Kidney glomerular epithelial cell (primary cell): ENCODE measurements at places on chromosomes 2 and 18.

DNA sequence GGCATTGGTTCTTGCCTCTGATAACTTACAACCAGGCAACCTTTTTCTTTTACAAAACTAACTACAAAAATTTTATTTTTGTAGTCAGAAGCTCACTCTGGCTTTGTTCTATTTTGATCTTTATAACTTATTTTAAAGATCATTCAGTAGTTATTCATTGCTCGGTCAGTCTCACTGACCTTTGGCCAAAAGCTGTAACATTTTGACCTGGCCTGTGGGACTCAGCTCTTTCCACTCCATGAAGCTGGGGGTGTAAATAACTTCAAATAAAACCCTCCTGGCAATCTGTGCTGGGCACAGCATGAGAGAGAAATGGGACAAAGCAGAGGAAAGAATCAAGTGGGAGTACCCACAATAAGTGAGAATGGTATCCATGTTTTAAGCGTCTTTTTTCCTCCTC, 380.7 kb downstream of the SETBP1 start:
- no peak for DNase-seq

- no peak for DNase-seq
Measured at GRCh38 chr2:144524118-144525009, 4.4 kb upstream of the ZEB2 start.

DNA sequence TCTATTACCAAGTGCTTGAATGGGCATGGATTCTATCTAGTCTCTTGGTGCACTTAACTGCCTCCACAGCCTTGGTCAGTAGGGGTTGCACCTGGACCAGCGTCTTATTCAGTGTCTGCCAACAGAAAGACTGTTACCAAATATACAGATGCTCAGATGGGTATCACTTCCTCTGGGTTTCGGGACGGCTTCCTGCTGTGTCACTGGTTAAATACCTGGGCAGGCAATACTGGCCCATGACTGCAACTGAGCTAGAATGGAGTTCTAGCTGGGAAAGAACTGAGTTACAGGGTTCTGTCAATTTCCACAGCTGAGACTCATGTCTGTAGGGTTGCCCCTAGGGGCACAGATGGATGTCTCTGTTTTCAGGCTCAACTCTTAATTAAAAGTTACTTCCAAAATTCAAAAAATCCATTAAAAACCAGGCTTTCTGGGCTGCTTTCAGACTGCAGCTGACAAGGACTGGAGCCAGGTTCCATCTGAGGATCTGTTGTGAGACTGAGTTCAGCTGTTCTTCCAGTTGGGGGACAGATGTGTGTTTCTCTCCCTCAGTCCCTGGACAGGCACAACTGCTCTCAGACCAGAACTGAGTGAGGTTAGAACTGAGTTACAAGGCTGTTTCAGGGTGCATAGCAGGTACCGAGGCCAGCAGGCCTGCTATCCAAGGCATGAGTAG, 789.6 kb upstream of the SLC8A1 start:
- no peak for DNase-seq

DNA sequence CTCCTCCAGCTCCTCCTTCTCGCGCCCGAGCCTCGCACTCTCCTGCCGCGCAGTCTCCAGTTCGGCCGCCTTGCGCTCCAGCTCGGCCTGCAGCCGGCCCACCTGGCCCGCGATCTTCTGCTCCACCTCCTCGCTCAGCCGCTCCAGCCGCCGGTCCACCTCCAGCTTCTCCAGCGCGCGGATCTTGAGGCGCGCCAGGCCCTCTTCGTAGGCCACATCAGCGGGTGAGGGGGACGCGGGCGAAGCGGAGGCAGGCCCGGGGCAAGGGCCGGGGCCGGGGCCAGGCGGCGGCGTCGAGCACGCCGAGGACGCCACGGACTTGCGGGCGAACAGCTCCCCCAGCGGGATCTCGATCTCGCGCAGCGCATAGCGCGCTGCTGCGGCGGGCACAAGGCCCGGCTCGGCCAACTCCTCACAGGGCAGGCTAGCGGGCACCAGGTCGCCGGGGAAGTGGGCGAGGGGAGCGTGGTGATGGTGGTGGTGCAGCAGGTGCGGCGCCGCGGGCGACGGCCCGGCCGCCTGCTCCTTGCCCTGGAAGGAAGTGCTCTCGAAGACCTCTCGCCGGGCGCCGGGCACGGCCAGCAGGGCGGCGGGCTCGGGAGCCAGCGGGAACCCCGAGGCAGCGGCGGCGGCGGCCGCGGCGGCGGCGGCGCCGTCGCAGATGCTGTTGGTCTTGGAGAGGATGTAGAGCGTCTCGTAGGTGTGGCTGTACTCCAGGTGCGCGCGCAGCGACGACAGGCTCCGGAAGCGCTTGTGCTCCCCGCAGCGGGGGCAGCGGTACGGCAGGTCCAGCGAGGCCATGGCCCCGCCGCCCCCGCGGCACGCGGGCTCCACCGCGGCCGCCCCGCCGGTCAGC, 15.2 kb downstream of the FBXO41 start:
- no peak for DNase-seq

DNA sequence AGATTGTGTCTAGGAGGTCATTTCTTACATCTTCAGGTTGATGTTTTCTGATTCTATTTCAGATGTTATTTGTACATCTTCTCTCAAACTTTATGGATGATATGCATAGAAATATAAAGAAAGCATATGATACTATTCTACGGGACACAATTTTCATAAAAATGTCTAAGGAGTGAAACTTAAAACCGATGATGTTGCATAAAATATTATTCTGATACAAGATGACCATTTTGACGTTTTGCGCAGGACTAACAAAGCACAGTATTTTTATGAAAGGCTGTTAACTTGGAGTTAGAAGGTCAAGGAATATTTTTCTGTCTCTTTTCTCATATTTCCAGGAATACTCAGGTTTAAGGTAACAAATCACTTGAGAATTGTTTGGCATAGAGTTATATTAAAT, 8.7 kb downstream of the NETO1 start:
- no peak for DNase-seq

DNA sequence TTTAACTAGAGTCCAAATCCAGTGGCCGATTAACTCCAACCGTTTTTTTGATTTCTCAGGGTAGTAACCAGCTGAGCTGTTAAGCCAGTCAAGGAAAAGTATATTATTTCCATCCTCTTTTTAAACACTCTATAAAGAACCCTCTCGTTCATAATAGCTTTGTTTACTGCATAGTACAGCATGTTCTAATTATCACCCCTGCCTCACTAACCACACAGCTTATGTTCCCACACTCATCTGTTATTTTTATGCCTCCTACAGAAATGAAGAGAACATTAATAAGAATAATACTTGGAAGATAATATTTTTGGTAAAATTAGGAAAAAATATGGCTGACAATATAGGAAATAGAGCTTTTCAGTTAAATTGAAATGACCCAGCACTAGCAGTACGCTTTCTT, 2132.8 kb upstream of the CELF4 start:
- DNase-seq, result no peak

DNA sequence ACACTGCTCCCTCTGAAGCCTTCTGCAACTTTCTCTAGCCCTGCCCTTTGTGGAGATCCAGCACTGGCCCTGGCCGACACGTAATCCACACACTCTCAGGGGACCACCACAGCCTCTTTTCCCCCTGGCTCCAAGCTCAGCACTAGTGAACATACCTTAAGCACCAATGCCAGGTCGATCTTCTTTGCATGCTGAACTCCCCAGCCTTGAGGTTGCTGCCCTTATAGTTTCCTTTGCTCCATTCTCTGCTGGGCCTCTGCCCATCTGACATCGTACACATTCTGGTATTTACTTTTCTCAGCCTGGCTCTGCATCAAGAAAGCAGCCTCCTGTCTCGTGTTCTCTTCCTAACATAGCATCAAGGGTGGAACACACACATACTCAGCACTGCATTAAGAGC, 361.5 kb downstream of the LPIN1 start:
- no peak for DNase-seq

- no peak for DNase-seq
Measured at GRCh38 chr2:205002390-205002789, 457.1 kb downstream of the PARD3B start.

- DNase-seq, result no peak
Measured at GRCh38 chr2:190379249-190379964, 28.7 kb upstream of the MFSD6 start.

GRCh38 chr18:11887328-11888128, 20.6 kb downstream of the MPPE1 start:
- DNase-seq, result no peak

GRCh38 chr2:235383272-235383843, 110.5 kb upstream of the AGAP1 start:
- DNase-seq, result no peak

DNA sequence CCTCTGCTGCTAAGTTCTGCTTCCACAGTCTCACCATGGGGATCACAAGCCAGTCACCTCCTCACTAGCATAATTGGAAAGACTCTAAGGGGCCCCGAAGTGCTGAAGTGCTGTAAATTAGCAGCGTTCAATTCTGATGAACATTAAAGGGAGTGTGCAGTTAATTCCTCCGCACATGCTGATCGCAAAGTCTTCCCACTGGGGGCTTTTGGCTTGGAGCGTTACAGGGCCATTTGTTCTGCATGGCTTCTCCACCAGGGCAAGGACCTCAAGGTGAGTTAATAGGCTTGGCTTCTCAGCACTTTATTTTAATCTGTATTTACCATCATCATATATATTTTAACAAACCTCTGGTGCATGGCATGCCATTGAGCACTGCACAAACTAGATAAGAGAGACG, 216.3 kb upstream of the PARD3B start:
- DNase-seq, result no peak

DNA sequence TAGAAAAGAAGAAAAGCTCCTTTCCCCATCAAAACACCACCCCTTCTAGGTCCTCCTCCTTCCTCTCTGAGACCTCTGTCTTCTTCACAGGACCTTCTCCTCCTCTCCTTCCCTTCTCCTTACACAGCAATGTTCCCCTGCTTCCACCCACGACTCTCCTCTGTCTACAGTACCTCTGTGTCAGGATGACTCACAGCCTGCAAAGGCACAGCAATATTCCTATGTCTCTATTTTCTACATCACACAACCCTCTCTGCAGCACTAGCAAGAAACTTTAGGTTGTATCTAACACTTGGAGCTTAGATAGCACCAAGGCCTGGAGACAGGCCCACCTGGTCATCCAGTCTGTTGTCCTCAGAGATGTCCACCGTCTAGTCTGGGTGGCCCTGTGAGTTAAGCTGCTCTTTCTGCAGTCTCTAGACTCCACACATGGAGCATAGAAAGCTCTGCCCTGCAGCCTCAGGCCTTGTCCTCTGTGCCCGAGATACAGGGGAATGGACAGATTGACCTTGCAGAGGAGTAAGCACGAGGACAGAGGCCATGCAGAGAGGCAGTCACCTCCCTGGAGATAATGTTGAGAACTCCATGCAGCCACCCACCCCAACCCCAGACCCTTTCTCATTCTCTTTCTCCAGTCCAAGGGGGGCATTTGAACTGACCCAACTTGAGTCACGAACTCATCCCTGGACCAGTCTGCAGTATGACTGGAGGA, 212.0 kb downstream of the TNS1 start:
- DNase-seq, result peak; percentile 40

- DNase-seq, result no peak
Measured at GRCh38 chr18:5604778-5605177, 61.0 kb upstream of the EPB41L3 start.

GRCh38 chr18:13614641-13615288, 111.6 kb downstream of the FAM210A start:
- no peak for DNase-seq

DNA sequence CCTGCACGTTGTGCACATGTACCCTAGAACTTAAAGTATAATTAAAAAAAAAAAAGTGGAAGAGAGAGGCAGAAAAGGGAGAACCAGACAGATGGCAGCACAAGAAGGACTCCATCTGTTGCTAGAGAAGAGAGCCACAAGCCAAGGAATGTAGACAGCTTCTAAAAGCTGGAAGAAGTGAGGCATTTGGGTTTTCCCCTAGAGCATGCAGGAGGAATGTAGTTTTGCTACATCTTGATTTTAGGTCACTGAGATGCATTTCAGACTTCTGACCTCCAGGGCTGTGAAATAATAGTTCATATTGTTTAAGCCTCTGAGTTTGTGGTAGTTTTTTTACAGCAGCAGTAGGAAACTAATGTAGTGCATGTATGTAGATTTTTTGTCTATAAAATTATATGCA, 46.0 kb downstream of the CAVIN2 start:
- DNase-seq, result no peak

- DNase-seq, result no peak
Measured at GRCh38 chr18:4454537-4455112, 482 bp downstream of the DLGAP1 start.

DNA sequence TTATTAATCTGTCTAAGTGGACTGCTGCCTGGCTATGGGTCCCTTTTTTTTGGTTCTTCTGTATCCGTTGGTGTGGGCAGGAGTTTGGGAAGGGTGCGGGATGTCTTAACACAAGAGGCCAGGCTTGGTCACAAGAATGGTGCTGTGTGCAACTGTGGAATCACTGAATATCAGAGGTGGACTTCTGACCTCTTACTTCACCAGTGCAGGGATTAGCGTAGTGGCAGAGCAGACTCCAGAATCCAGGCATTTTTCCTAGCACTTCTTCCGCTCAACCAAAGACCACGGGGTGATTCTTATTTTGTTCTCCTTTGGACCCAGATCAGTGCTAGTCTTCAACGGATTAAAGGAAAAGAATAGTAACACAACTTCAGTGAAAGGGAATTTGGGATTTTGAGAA, 254.3 kb upstream of the TNP1 start:
- DNase-seq, result no peak

GRCh38 chr18:59669872-59670657, 27.2 kb downstream of the CCBE1 start:
- DNase-seq, result no peak

- no peak for DNase-seq
Measured at GRCh38 chr2:177466337-177467195, 74.0 kb downstream of the AGPS start.

GRCh38 chr18:61628085-61628484, 264.7 kb downstream of the RNF152 start:
- no peak for DNase-seq

DNA sequence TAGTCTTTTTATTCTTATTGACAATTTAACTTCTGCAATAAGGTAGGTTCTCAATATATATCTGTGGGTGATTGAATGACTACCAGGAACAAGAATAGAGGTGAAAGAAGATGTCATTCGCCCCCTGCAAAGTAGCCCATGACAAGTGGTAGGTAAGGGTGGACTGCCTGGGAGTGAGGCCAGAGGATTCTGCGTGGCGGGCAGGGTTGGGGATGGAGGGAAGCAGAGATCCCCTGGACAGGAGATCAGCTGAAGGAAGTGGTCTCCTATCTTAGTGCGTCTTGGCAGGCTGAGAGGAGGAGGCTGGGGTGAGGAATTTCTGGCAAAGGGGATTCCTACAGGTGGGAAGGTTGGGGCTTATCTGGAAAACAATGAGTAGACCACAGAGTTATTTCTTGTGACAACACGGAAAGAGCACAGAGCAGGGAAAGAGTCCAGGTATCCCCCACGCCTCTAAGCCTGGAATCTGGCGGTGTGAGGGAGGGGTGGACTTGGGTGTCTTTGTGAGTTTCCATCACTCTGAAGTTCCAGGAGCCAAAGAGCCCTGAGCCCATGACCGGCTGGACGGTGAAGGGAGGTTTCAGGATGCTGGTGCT, 21.5 kb upstream of the MYCN start:
- DNase-seq, result peak; percentile 13

- DNase-seq, result no peak
Measured at GRCh38 chr18:1779587-1779986, 791.7 kb downstream of the METTL4 start.

- DNase-seq, result no peak
Measured at GRCh38 chr2:217948897-217949296, 53.9 kb downstream of the TNS1 start.
